NCI-H1436 (cell line): ENCODE measurements at places on chromosomes 2 and 18.

- no peak for DNase-seq
These were observed 55.1 kb downstream of the RALBP1 start for GRCh38 chr18:9530226-9531009.

- no peak for DNase-seq
These were observed 237.4 kb upstream of the VRK2 start for GRCh38 chr2:57809230-57809629.

DNA sequence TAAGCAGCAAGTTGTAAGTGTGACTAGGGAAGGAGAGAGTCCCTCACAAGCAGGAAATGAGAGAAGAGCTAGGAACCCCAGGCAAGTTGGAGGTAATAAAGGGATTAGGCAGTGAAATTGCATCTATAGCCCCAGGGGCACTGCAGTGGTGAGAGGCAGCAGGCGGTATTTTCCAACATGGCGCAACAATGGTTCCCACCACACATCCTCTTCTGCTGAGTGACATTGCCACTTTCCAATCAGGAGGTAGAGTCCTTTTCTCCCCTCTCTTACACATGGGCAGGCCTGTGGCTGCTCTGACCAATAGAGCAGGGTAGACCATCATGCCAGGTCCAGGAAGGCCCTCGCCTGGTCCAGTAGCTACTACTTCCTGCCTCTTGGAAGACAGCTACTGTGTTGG, 86.6 kb downstream of the DNER start:
- no peak for DNase-seq

- no peak for DNase-seq
These were observed 27.9 kb downstream of the IL37 start for GRCh38 chr2:112938904-112939303.

GRCh38 chr2:99636144-99637034, 146.6 kb upstream of the REV1 start:
- no peak for DNase-seq

GRCh38 chr2:107393516-107393915, 433.2 kb upstream of the RGPD4 start:
- no peak for DNase-seq

- no peak for DNase-seq
These were observed 8.9 kb upstream of the LIPG start for GRCh38 chr18:49553003-49553402.

DNA sequence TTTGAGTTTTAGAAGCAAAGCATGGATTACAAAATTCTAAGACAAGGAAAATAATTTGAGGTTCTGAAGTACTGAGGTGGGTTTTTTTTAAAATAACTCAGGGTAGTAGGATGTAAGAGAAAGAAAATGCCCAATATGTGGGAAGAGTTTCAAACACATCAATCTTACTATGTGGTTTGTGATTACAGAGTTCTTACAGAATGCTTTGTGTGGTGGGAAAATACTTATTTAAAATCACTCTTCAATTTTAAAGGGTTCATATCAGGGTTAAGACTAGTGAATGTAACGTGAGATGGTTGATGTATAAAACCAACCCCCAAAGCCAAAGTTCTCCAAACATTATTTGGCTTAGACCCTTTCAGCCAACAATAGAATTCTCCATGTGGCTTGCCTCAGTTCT, 173.5 kb downstream of the UBE2E3 start:
- DNase-seq = no peak

DNA sequence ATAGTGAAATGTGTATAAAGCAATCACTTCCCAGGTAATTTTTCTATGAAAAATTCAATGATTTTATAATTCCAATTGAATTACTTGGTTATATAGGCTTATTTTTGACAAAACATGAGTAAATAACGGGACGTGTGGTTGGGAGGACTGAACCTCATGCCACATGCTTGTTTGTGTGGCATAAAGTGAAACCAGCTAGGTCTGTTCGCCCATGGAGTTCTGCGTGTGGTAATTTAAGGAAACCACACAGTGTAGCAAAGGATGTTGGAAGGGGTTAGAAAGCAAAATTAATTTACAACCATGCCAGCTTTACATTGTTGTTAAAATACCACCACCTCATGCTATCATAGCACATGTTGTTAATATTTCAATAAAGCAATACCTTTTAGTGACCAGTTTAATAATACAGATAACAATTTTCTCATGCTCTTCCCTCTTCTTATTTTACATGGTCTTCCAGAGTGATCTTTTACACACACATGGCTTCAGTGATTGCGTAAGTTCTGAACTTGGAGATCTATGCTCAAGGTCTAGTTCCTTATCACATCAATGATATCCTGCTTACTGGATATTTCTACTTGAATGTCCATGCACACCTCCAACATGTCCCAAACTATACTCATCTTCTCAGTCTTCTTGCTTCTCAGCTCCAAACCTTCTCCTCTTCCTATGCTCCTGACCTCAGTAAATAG, 156.4 kb upstream of the ITGA4 start:
- DNase-seq = no peak

- no peak for DNase-seq
These were observed 102.9 kb downstream of the CDH2 start for GRCh38 chr18:28074076-28074475.

GRCh38 chr2:64637931-64638330, 15.8 kb downstream of the SERTAD2 start:
- no peak for DNase-seq

DNA sequence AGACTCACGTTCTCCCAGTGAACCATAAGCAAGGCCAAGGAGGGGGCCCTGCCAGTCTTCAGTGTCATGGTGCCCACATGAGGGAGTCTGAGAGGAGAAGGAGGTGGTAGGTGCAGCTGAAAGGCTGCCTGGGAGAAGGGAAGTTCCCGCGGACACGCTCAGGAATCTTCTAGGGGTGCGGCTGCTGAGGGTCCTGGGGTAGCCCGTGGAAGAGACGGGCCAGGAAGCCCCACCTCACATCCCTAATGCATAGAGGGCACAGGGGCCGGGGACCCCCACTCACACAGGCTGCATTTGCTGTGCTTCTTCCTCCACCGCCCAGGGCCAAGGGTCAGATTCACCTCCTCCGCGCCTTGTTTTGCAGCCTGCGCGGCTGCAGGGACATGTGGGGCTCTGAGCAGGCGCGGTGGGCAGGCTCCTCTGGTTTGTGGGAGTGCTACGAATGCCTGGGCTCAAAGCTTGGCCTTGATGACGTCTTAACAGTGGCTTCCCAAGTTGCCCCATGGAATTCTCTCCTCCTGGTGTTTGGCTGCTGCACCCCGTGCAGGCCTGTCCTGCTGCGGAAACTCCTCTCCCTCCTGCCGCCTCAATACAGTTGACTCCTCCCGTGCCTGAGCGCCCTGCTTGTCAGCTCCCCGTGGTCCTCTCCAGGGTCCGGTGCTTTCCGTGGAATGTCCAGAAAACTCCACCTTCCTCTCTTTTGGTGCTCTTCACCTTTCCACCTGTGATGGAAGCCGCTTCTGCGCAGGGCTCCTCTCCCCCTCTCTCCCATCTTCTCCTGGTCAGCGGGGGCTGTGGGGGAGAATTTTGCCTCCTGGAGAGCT, 95.7 kb downstream of the VAPA start:
- DNase-seq = no peak

DNA sequence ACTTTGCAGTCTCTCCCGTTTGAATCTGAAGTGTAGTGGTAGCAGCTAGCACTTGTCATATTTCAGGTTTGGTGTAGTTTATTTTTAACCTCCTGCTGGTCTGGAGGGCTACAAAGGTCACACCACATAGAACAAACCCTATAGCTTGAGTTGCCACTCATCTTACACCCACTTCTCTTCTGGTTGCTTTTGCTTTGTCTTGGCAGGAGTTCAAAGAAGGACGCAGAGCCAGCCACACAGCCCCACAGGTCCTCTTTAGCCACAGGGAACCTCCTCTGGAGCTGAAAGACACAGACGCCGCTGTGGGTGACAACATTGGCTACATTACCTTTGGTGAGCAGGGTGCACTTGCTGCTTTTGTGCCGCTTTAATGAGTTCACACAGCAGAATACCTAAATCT, 15.6 kb upstream of the GPBAR1 start:
- no peak for DNase-seq

DNA sequence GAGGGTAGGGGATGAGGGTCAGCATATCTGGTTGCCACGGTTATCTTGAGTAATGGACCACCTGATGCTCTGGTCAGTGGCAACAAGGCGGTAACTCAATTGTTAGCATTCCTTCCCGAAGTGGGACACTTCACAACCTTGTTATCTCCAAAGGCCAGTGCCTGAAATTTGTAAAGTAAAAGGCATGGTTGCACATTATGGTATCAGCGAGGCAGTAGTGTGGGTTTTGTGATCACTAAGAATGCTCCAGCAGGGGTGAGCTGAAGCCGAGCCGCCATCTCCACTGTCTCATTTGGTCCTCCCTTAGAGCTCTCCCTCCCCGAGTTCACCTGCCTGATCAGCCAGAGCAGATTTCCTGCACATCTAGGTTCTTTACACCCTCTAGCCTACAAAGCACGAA, 50.5 kb upstream of the LGALSL start:
- no peak for DNase-seq

DNA sequence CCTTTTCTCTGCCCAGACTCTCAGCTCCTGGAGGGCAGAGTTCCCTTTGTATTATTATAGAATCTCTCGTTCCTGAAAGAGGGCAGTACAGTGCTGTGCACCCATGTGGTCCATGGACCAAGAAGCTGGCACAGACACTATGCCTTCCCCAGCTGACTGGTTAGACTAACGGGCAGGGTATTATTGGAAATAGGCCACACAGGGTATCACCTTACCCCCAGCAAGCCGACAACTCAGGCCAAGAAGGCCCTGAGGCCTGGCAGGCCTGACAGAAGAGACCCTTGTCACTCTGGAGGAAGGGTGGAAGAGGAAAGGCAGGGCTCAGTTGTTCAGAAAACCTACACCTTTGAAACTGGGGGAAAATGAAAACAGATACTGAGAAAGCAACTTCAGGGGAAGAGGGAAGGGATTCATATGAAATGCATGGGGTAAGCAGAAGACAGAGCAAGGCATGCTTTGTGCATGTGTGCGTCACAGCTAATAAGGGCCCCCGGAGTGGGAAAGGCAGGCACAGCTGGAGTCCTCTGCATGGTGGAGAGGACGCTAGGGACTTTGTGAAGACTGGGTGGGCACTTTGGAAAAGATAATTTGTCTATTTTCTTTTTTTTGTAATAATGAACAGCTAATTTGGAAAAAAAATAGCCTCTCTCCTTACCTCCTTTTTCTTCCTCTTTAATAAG, 476.8 kb upstream of the CELF4 start:
- DNase-seq = no peak

DNA sequence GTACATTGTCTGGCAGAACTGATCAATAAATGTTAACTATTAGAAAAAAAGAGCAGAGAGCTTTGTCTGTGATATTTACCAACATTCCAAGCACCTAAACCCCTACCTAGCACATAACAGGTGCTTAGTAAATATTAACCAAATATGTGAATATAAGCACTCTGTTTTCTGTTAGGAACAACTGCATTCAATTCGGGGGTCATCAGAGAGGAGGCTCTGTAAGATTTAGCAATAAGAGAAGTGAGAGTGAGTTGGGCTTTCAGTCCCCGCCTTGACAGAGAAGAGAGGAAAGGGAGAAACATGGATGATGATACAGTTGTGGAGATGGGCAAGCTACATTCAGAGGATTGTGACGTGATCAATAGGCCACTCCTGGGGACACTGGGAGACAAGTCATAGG, 47.7 kb downstream of the MYOM1 start:
- DNase-seq = no peak

GRCh38 chr2:45598545-45598944, 12.5 kb downstream of the SRBD1 start:
- no peak for DNase-seq

DNA sequence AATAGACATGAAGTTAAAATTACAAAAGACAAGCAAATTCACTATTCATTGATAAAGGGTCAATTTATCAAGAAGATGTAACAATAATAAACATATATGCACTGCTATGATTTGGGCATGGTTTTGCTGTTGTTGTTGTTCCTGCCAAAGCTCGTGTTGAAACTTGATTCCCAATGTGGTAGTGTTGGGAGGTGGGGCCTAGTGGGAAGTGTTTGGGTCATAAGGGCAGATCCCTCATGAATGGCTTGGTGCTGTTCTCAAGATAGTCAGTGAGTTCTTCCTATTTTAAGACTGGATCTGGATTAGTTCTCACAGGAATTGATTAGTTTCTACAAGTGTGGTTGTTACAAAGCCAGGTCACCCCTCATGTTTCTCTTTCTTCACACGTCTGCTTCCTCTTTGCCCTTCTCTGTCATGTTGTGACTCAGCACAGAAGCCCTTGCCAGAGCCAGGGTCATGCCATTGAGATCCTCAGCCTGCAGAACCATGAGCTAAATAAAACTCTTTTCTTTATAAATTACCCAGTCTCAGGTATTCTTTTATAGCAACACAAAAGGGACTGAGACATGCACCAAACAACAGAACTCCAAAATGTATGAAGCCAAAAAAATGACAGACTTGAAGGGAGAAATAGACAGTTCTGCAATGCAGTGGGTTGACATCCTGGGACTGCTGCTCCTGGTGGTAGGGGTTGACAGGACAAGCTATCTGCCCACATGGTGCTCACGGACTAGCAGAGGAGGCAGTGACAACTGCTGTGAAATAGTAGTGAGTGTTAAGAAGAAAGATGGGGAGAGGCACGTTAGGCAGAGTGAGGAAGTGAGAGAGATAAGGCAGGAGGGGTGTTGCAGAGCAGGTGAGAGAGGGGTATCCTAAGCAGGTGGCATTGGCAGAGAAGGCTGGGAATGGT, 18.6 kb upstream of the SKA1 start:
- no peak for DNase-seq

- DNase-seq = no peak
These were observed 41.8 kb downstream of the SPP2 start for GRCh38 chr2:234092344-234092743.

DNA sequence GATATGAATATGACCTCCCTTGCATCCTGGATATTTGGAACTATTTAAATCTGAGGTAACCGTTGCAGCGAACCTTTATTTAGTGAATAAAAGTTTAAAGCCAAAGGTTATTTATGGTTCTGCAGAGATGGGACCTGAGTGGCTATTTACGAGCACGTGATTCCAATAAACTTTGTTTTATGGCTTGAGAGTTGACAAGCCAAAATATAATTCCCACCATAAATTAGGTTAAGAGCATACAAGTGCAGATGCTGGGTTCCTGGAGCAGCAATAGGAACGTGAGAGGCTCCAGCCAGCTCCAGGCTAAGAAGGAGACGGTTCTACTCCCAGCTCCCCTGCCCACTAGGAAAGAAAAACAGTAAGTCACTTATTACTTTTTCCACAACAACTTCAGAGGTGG, 5.2 kb upstream of the HOXD4 start:
- no peak for DNase-seq

DNA sequence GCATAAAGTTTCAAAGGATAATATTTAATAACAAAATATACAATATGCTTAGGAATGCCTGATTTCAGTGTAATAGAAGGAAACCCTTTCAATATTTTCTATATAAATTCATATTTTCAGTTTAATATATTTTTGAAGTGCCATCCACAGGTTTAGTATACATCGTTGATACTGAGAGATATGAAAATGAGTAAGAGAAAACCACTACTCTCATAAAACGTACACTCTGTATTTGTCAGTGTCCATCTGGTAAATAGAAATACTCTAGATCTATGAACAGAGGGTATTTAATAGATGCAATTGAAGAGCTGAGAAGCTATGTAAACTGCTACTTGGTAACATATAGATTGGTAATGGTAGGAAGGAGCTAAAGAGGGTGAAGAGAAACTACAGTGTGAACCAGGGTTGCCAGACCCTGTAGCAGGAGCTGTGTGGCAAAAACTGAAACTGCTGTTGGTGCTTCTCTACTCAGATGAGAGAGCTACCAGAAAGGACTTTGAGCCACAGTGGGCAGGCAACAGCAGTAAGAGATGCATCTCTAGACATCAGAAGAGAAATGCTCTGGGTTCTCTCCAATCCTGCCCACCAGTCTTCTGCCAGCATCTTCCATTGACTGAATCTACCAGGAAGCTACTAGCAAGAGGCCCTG, 187.4 kb downstream of the CCDC102B start:
- DNase-seq = no peak
